ENCODE measurements at places on chromosomes 16 and 17.

DNA sequence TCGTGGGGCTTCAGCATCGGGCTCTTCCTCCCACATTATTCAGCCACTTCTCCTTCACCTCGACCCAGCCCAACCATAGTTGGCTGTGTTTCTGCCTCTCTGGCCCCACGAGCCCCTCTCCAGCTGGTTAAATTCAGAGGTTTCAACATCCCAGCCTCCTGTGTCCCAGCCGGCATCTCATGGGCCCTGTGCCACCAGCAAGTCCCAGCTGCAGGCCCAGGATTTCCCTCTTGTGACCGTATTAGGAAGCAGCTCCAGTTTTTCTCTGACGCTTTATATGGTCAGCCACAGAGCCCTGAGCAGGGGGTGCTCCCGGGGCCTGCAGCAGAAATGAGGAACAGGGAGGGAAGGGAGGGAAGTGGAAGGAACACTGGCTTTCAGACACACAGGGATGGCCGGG, 27.4 kb downstream of the MYH11 start:
- DNase-seq, result no peak

DNA sequence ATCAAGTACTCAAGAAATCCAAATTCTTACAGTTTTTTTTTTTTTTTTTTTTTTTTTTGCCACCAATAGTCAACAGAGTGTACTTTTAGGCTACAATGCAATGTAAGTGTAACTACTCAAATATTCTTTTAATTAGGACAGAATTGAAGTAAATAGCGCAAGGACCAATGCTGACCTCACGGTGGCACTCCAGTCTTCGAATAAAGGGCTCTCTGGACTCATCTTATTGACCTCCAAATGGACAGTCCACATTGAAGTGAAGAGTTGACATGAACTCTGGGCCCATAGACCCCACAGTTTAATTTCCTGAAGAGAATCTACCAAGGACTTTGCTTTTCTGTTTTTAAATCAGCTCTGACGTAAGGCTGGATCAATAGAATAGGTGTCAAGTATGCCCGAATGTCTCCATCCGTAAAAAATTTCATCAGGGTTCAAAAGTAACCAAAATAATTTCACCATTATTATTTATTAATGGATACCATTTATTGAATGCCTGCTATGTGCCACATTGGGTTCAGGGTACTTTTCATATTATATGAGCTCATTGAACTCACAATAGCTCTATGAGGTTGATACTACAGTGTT, 7.3 kb upstream of the DDX52 start:
- DNase-seq, result peak; percentile 53

DNA sequence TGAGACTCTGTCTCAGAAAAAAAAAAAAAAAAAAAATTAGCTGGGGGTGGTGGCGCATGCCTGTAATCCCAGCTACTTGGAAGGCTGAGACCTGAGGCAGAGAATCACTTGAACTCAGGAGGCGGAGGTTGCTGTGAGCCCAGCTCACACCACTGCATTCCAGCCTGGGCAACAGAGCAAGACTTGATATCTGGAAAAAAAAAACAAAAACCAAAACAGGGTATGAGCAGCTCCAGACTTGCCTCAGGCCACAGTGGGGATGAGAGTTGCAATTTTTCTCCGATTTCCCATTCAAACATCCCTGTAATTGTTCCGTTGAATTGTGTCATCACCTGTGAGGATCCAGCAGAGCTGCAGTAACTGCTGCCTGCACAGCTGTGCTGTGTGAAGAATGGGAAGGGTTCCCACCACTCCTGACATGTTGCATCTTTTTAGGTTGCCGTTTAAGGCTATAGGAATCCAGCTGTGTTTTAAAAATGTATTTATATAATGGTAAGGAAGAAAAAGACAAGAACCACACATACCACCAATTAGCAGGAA, 150.0 kb downstream of the VPS53 start:
- DNase-seq, result no peak

GRCh38 chr17:82871056-82871775, 31.4 kb upstream of the ZNF750 start:
- DNase-seq, result no peak

DNA sequence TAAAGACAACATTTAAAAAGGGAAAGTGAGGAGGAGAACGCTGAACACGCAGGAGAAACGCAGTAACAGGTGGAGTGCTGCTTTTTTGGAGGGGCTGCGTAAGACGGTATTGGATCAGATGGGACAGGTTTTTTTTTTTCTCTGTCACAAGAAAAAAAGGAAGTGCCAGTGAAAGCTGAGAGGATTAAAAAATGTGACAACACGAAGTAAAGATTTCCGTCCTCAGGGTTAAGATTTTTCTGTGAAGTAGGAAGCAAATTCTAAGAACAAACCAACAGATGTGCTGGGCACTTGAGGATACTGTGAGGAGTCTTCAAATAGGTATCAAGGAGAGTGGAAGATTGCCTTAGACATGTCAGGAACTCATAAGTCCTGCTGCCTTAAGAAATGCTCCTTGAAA, 5.8 kb upstream of the ABCA9 start:
- DNase-seq, result no peak

GRCh38 chr16:24322106-24322505, 66.0 kb downstream of the CACNG3 start:
- no peak for DNase-seq

GRCh38 chr17:57405491-57406072, 149.3 kb downstream of the MSI2 start:
- DNase-seq, result no peak

GRCh38 chr17:60671482-60671881, 6.2 kb upstream of the BCAS3 start:
- no peak for DNase-seq

GRCh38 chr17:44956998-44957981, 9.7 kb upstream of the KIF18B start:
- DNase-seq, result peak; percentile 31

GRCh38 chr16:58458606-58459343, 41.2 kb upstream of the NDRG4 start:
- DNase-seq, result no peak

DNA sequence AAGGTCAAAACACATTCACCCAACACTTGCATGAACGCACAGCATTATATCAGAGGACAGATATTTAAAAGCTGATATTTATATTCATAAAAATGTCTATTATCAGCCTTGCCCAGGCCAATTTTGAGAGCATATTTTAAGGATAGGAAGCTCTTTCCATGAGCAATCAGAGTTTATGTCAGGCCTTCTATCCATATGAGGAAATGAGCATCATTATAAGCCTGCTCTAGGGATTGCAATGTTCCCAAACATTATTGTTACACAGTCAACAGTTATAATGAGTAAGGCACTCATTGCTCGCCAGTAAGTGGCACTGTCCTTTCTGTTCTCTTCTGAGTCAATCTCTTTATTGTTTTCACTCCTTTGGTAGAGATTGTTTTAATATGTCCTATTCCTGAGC, 37.7 kb upstream of the DYNLRB2 start:
- DNase-seq, result no peak

- DNase-seq, result no peak
Measured at GRCh38 chr17:78442648-78443218, 64.3 kb downstream of the PGS1 start.

DNA sequence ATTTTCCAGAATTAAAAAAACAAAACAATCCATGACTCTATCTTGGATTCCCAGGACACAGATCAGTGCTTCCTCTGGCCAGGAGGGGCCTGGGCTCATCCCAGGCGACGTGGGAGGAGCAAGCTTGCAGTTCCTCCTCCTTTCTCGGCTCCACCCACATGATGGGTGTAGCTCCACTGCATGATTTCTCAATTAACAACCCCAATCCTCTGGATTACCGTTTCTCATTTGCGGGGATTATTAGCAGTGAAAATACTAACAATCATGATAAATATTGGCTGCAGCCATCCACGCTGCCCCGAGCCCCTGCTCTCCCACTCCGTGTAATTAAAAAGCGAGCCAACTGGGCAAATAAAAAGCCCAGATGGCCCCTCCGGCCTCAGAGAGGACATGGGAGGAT, 46.4 kb upstream of the SDK2 start:
- no peak for DNase-seq

DNA sequence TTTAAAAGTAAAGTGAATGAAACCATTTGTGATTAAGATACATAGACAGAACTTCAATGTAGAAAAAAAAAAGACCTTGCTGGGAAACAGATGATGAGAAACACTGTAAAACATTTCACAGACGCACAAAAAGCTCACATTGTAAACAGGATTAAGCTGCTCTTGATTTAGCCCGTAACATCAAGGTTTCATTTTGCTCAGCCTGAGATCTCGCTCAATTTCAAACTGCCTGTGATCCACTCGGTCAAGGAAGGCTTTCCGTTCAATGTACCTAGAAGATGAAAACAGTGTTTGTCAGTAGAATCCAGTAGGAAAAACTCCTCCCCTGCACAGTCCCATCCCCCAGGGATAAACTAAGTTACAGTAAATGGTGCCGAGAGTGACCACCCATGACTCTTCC, 42.3 kb upstream of the BCAR1 start:
- DNase-seq, result no peak

GRCh38 chr17:39134878-39135277, 16.6 kb downstream of the PLXDC1 start:
- no peak for DNase-seq

DNA sequence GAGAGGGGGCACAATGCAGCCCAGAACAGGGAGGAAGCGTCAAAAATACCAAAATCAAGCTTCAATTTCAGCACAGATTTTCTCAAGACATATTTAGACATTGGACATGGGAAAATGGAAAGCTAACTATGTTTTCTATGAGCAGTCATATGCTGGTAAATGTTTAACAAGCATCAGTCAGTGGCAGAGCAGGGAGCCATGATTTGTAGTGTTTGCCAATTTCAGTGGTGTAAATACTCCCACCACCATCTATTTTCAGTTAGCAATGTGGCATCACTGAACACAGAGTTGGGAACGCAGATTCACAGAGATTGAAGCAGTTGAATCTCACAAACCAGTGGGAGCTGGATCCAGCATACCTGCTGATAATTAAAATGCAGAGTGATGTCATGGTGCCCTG, 24.6 kb upstream of the MYOCD start:
- DNase-seq, result no peak

GRCh38 chr17:64449545-64449944, 630 bp downstream of the MILR1 start:
- no peak for DNase-seq

- DNase-seq, result no peak
Measured at GRCh38 chr17:74752415-74752814, 4.0 kb downstream of the NHERF1 start.
